Activated effector memory CD4-positive, alpha-beta T cell treated with anti-CD3 and anti-CD28 coated beads, Interleukin-2, amount 50 U/mL, for 16 hours (primary cell): ENCODE measurements at places on chromosomes 3 and 15.

DNA sequence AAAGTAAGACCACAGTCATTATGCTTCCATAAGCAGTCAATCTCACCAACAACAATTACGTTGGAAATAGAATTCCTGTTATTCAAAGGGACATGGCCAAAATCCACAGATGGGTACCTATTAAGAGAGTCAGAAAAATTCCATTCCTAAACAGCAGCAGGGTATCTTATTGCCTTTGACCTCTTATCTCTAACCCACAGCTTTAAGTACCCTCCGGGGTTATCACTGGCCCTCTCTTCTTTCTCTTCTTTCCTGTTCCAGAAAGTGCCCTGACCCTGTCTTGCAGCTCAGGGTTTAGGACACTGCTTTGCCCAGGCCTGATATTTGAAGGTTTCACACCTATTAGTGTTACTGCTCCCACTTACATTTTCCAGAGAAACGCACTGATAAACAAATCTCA is 428.7 kb downstream of the TBC1D5 start:
- no peak for DNase-seq

GRCh38 chr3:162780313-162780712 is 1283.7 kb downstream of the OTOL1 start:
- DNase-seq, result no peak

GRCh38 chr15:57703387-57703786 is 3.1 kb upstream of the POLR2M start:
- DNase-seq, result no peak

- DNase-seq, result no peak
Observed at GRCh38 chr3:184647405-184647936, 64.4 kb downstream of the MAGEF1 start.

- no peak for DNase-seq
Observed at GRCh38 chr15:37096558-37097143, 3.7 kb downstream of the MEIS2 start.

DNA sequence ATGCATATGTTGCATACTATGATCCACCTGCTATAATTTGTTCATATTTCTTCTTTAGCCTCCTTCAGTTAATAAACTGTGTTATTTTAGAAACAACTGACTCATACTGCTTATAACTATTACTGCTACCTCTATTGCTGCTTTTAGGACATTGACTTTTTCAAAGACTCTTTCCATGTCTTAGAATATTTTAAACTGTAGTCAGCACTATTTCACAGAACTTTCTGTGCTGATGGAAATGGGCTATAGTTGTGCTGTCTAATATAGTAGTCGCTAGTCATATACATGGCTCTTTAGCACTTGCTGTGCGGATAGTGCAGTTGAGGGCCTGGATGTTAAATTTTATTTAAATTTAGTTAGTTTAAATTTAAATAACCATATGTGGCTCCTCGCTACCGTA is 55.6 kb downstream of the NEK11 start:
- no peak for DNase-seq

DNA sequence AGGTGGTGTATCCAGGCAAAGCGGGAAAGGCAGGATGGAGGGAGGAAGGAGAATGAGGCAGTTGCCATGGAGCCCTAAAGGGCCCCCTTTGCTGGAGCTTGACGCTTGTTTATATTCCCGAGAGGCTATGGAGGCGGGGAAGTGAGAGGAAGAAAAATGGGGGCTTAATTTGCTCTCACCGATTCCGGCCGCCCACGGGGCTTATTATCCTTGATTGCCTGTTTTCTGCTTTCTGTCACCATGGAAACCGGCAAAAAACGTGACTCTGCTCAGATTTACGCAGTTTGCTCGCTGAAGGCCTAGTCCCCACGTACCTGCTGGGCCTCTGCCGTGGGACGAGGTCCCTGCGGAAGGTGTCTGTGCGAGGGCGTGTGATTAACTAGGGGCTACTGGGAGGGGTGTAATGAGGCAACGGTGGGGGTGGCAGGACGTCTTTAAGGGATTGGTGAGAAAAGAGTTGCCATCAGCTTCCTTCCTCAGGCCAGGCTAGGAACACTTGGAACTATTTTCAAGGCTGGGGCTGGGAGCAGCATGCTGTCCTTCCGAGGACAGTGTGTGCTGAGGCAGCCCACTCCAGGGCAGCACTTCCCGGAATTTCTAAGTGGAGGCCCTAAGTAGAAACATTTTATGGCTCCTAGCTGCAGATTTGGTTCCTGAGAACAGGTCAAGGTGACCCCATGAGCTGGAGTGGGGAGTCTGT is 110.8 kb upstream of the NDN start:
- no peak for DNase-seq

DNA sequence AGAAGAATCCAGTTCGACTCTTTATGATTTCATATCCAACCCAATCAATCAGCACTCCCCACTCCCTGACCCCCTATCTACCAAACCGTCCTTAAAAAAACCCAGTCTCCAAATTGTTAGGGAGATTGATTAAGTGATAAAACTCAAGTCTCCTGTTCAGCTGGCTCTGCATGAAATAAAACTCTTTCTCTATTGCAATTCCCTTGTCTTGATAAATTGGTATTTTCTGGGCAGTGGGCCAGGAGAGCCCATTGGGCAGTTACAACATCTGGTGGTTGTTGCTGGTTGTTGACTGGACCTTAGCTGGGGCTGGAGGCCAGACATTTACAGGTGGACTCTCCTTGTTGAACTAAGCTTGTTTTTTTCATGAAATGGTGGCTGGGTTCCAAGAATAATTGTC is 642.3 kb downstream of the ROBO2 start:
- no peak for DNase-seq

- DNase-seq, result no peak
Observed at GRCh38 chr3:100087198-100087597, 27.1 kb downstream of the FILIP1L start.

DNA sequence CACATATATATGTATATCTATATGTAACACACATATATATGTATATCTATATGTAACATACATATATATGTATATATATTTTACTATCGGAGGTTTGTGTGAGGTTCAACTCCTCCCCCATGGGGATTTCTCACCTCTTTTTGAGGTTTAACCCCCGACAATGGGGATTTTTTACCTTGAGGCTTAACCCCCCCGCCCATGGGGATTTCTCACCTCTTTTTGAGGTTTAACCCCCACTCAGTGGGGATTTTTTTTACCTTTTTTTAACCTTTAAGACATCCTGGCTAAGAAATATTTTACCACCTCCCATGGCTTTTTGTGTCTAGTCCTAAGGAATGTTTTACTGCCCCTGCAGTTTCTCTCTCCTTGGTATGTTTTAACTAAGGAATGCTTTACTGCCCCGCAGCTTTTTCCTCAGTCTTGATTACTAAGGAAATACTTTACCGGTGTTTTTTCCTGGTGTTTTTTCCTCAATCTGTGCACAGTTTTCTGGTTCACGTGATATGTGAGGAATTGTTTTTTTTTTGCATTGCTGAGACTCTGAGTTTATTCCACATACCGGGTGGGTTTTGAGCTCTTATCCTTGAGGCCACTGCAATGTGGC is 185.2 kb downstream of the KLF13 start:
- peak; percentile 78 for DNase-seq

- no peak for DNase-seq
Observed at GRCh38 chr3:110749006-110749405, 322.6 kb upstream of the NECTIN3 start.

- DNase-seq, result no peak
Observed at GRCh38 chr3:136657526-136657925, 94.7 kb downstream of the STAG1 start.

- no peak for DNase-seq
Observed at GRCh38 chr3:133862161-133862560, 33.5 kb downstream of the RAB6B start.

DNA sequence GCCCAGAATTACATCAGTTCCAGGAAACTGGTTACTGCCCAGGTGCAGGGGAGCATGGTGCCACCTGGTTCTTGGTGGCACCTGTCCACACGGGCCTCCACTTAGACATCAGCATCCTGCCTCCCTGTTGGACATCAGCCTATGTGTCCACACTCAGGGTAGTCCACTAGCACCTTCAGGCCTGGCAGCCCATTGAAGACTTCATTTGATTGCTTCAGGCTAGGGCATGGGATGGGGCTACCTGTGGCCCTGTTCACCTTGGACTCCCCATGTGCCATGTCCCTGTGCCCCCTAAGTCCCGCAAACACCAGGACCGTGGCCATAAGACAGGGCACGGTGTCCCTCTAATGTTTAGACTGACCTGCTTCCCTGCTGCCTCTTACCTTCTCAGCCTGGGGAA is 30.9 kb downstream of the CYP8B1 start:
- DNase-seq, result no peak

GRCh38 chr3:57877116-57877515 is 121.0 kb downstream of the SLMAP start:
- no peak for DNase-seq

GRCh38 chr3:141164852-141165251 is 66.8 kb upstream of the PXYLP1 start:
- no peak for DNase-seq

DNA sequence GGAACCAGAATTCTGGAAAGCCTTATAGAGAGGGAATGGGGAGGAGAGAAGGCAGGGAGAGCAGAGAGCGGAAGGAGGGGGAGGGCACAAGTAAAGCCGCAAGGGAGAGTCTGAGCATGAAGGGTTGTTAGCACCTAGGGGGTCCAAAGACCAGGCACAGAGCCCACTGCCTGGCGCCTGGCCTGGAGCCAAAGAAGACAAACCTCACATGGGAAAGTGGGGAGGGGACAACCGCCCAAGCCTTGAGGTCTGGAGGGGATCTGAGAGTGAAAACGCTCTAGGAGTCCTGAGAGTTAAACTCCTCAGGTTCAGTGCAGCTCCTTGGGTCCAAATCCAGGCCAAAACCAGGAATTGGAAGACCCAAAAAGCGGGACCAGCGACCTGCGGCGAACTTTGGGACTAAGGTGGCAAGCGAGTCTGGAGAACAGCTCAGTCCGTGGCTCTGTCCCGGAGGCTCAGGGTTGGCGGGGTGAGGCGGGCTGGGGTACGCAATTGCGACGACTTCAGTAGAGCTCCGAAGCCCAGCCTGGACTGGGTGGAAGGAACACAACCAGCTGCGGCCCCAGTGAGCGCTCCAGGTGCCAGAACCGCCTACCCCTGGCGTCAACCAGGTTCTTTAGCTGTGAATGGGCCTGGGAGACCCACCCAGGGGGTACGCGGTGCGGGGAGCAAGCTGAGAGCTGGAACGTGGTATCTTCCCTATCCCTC is 807 bp upstream of the INAFM2 start:
- DNase-seq, result no peak

DNA sequence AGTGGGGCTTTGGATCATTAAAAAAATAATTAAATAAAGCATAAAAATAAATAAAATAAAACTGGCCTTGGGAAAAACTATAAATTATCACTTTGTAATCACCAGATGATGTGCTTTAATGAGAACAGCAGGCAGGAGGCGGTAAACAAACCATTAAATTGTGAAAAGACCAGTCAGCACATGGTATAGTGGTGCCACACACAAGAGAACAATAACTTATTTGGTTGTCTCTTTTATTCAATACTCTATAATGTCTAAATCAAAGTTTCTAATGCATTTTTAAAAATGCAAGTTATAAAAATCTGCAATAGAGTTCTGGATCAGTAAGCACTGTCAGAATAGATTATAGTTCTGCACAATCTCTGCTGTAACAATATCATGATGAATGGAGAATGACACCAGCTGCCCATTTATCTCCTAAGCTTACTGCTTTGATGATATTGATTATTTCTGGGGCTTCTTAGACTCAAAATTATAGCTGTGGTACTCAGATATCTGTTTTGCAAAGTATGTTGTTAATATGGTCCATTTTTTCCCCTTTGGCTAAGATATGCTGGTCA is 259.3 kb downstream of the NAALADL2 start:
- DNase-seq, result no peak

DNA sequence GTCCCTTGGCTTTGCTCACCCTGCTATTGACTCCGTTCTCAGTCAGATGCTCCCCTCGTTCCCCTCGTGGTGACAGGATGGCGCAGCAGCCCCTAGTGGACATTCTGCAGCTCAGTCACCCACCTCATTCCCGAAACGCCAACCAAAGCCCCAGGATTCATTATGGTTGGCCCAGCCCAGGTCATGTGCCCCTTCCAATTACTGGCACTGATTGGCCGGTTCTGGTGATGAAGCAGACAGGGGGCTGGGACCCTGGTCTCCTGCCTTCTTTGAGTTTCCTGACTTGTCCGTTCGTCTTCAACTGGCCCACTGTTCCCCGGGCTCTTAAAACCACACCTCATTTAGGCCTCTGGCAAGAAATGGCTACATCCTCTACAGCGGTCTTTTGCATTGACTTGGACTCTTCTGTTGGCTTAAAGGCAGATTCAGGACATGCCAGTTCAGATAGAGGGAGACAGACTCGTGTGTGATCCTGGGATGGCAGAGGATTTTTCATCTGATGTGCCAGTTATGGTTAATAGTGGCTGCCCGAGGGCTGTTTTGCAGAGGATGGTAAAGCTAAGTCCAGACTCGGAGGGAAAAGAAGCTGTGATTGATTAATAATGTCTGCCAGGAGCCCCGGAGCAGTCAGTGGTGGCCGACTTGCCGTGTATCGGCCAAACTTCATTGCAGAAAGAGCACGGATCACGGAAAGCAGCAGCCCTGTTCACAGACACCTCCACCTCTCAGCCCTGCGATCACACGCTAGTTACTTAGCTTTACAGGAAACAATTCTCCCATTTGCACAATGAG is 37.8 kb downstream of the LSM3 start:
- peak; percentile 71 for DNase-seq

GRCh38 chr3:21195203-21195602 is 555.8 kb downstream of the ZNF385D start:
- DNase-seq, result no peak

DNA sequence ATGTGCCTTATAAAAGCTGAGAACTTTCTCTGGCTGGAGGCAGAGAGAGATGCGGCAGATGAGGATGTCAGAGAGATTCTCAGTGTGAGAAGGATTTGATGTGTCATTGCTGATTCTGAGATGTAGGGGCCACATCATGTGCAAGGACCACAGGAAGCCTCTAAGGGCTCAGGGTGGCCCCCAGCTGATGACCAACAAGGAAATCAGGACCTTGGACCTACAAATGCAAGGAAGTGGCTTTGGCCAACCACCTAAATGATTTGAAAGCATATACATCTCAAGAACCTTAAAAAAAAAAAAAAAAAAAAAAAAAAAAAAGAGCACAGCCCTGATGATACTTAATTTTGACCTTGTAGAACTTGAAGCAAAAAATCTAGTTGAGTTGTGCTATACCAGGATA is 282.4 kb downstream of the ERC2 start:
- DNase-seq, result no peak
